ENCODE measurements at places on chromosomes 16 and 17.
A peak's percentile ranks its signal among the peaks of the same experiment; 100 is the strongest.

DNA sequence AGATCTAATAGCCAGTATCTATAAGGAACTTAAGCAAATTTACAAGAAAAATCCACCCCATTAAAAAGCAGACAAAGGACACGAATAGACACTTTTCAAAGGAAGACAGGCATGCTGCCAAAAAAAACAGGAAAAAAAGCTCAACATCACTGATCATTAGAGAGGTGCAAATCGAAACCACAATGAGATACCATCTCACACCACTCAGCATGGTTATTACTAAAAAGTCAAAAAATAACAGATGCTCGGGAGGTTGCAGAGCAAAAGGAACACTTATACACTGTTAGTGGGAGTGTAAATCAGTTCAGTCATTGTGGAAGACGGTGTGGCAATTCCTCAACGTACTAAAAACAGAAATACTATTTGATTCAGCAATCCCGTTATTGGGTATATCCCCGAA lies 9.6 kb downstream of the STX8 start:
- no peak for DNase-seq

- DNase-seq = no peak
Measured at GRCh38 chr16:47311738-47312505, 148.9 kb downstream of the ITFG1 start.

DNA sequence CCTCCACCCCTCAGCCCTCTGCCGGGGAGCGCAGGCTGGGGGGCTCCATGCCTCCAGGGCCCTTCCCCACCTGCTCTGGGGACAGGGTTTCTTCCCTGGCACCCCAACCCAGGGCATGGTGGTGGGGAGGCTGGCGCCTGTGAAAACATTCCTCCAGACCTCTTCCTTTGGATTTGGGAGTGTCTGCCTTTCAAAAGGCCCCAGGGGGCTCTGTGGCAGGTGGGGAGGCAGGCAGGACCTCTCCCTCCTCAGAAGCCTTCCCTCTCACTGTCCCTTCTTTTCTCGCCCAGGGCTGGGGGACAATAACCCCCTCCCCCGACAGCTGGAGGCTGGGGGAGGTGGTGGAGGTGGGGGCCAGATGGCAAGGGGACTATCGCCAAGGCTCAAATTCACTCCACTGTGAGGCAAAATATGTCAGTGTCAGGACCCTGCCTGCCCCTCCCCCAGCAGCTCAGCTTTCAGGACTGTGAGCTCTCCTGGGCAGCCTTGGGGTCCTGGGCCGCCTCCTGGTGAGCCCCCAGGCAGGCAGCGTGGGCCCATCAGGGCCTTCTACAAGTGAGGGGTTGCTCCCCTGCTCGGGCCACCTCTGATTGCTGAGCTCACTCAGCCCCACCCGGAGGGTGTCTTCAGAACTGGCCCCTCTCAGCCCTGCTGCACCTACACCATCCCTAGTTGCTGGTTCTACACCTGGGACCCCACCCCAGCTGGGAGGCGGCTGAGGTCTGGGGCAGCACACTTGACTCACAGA lies 1.8 kb downstream of the CDH15 start:
- DNase-seq = no peak

DNA sequence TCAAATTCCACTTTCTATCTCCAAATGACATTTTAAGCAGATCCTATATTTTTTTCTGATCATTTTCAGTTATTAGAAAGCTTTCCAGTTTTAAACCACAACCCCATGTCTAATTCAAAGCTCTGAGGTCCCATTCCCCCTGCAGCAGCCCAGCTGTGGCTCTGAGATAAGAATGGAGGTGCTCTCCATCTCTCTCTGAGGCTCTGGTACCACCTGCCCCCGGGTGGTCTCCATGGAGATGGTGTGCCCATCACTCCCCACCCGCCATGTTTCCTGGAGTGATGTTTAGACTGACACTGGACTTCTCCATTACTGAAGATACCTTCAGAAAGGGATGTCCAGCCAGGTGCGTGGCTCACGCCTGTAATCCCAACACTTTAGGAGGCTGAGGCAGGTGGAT lies 68.1 kb upstream of the SEC14L1 start:
- no peak for DNase-seq

GRCh38 chr17:6488008-6488539 lies 43.8 kb downstream of the PIMREG start:
- no peak for DNase-seq

GRCh38 chr17:47945529-47946508 lies 4.4 kb downstream of the PNPO start:
- no peak for DNase-seq

DNA sequence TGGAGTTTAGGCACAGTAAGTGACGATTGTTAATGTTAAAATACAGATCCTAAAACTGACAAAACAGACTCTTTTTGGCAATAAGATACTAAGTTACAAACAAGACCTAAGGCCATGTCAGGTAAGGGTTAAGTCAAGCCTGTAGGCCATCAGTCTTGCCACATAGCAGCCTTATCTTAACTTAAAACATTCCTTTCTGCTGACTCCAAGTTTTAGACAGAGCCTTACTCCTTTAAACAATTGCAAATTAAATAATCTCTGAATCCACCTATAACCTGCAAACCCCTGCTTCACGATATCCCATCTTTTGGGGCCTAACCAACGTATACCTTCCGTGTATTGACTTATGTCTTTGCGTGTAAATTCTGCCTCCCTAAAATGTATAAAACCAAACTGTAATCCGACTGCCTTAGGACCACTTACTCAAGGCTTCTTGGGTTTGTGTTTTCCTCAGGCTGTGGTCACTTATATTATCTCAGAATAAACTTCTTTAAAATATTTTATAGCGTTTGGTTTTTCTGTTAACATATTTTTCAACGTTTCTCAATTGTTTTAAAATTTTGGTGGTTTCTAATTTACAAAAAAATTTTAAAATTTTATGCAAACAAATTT lies 64.4 kb downstream of the EFCAB5 start:
- DNase-seq = no peak

DNA sequence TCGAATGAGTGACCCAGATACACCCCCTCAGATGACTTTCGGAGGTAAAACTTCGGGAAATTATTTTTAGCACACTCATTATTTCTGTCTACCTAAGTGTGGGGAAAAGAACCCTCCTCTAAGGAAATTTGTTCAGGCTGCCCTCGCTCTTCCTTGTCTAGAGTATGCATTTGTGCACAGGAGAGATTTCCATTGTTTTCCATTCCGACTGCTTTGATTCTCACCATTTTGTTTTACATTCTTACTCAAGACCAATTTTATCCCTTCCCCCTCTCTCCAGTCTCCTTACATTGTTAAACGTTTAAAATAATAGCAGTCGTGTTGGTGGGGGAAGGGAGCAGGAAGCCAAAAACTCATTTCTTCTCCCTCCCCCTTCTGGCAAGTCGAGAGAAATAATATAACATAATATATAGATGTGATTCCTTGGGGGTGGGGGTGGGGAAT lies 1.5 kb upstream of the CHD3 start:
- DNase-seq = no peak

GRCh38 chr17:77497578-77497934 lies 356.8 kb downstream of the SEC14L1 start:
- no peak for DNase-seq

- DNase-seq = no peak
Measured at GRCh38 chr16:3945751-3946603, 65.5 kb upstream of the CREBBP start.

GRCh38 chr17:2303204-2304188 lies at the start of the genes SMG6 and SRR:
Gene SMG6 (minus strand): TSS chr17:2303785. CDS start chr17:2303720, 65 bp downstream.
Gene SRR (plus strand): TSS chr17:2303950. CDS start chr17:2315561, 11,611 bp downstream.
- DNase-seq = peak; percentile 94

DNA sequence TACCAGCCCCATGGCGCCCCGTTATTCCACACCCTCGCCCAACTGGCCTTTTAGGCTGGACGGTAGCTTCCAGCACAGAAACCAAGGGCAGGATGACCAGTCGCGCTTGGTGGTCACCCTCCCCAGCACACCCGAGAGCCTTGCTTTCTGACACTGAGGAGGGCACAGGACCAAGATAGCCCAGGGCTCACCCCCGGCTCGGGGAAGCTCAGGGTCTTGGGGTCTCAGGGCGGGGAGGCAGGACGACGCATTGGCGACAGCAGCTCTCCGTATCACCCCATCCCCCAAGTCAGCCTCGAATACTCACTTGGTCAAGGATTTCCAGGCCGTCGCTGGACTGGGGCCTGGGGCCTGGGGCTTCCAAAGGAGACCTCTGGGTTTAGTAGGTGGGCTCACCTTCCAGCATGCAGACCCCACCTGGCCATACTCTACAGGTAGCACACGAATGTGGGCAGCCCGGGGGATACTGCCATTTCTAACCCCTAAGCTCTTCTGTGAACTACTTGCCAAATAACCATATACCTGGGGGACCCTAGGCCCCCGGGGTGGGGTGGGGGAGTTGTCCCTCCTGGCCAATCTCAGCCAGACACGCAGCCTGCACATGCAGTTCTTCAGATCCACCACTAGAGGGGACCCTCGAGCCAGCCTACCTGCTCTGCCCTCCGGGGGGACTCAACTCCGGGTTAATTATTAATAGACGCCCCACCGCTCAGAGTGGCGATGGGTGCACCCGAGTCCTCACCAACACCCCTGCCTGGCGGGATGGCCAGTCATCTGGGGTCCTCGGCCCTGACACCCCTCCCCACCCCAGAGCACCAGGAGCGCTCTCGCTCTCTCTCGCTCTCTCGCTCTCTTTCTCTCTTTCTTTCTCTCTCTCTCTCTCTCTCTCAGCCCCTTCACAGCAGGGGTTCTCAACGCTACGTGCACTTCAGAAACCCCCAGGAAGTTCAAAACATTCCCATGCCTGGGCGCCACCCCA lies 30.0 kb downstream of the TBC1D16 start:
- no peak for DNase-seq

DNA sequence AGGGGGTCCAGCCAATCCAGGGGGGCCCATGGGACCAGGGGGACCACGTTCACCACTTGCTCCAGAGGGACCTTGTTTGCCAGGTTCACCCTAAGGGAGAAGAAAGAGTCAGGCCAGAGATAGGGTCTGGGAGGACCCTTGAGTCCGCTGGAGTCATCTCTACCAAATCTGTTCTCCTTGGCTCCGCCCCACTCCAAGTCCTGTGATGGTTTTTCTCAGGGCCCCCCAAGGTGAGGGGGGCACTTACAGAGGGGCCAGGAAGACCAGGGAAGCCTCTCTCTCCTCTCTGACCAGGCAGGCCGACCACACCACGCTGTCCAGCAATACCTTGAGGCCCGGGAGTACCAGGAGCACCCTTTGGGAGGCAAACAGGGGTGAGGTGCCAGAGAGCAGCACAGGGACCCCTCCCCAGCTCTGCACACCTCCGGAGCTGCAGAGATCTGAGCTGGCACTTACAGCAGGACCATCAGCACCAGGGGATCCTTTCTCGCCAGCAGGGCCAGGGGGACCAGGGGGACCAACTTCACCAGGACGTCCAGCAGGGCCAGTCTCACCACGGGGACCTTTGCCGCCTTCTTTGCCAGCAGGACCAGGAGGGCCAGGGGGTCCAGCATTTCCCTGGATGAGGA lies 12.4 kb downstream of the COL1A1 start:
- DNase-seq = no peak

- no peak for DNase-seq
Measured at GRCh38 chr17:39828443-39828842, 35.7 kb downstream of the IKZF3 start.

GRCh38 chr17:59914274-59914854 lies 21.4 kb downstream of the RPS6KB1 start:
- no peak for DNase-seq

DNA sequence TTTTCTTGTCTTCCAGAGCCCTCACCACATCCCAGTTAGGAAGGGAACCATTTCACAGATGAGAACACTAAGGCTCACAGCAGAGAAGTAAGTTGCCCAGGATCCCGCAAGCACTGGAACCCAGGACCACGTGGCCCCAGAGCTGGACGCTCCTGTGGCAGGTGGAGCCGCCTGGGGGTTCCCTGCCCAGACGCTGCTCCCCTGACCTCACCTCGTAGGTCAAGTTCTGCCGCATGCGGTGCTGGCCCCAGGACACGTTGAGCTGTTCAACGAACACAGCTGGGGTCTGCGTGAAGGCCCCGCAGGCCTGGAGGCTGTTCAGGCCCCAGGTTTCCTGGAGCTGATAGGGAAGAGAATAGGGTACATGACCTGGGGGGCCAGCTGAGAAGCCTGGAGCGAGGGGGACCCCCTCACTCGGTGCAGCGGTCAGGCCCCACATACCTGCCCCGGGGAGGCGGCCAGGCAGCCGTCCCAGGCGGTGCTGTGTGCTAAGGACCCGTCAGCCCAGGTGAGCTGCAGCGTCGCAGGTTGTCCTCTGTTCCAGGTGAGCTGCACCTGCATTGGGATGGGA lies 54.1 kb downstream of the RMI2 start:
- DNase-seq = no peak

- DNase-seq = peak; percentile 40
Measured at GRCh38 chr17:59427425-59427921, 96.0 kb downstream of the YPEL2 start.

DNA sequence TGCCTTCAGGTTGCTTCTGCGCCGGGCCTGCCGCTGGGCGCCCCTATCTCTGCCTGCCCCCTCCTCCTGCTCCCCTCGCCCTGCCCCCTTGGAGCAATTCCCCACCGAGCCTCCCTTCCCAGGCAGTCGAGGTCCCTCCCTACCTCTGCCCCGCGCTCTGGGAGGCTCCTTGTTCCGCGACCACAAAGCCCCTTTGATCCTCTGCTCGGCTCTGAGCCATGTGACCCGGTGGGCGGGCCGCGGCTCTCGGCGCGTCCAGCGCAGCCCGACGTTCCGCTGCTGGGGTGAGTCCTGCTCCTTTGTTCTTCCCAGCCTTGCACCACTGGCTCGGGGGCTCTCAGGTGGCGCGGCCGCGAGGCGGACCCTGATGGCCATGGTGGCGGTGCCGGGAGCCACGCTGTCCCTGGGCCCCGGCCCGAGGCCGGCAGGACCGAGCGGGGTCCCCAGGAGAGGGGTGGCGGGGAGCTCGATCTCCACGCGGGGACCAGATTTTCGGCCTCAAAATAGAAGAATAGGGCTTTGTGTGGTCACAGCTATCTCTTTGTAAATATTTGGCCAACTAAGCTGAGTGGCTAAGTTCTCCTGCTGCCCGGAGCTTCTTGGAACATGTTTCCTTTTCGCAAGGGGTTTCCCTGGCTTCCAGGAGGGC lies 310.6 kb downstream of the SEC14L1 start:
- DNase-seq = no peak

DNA sequence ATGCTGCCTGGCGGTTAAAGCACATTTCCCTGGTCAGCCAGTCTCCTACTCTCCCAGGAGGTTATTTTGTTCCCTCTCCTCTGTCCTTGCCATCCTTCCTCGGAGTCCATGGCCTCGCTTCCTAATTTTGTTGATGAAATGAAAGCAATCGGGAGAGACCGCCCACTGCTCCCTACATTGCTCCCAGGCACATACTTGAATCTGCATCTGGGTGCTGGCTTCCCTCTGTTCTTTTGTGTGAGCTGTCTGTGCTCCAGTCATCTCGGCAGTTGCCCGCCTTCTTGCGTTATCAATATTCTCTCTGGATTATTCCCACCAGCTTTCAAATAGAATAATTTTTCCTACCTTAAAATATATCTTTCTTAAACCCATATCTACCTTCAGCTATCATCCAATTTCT lies 11.1 kb downstream of the KRT23 start:
- no peak for DNase-seq

Measured in stimulated activated CD4-positive, alpha-beta T cell treated with anti-CD3 and anti-CD28 coated beads, Interleukin-15, amount 100 ng/mL, for 48 hours (primary cell).